ENCODE measurements at places on chromosomes 7 and 10. TPM values are rescaled to one million over a fixed set of nuclear protein-coding genes. Genes with fewer than 3 reads are reported as not detected.

GPER1 gene
- 5.0 TPM for total RNA-seq

RGR gene
- not detected for total RNA-seq

CYREN gene
- total RNA-seq = 43.4 TPM

PRPS1L1 gene
- not detected for total RNA-seq

POU6F2 gene
- 2.0 TPM for total RNA-seq

MAP3K8 gene
- 37.3 TPM for total RNA-seq

KLF14 gene
- total RNA-seq = 0.55 TPM

SEMA3D gene
- 87.6 TPM for total RNA-seq

INHBA gene
- total RNA-seq = 29.3 TPM

FAM241B gene
- 8.8 TPM for total RNA-seq

ST8SIA6 gene
- 1.0 TPM for total RNA-seq

ETV1 gene
- 35.6 TPM for total RNA-seq

CLCN1 gene
- total RNA-seq = 0.12 TPM

ITIH5 gene
- total RNA-seq = 34.0 TPM

VPS41 gene
- total RNA-seq = 91.0 TPM

MSS51 gene
- 1.8 TPM for total RNA-seq

FRMD4A gene
- total RNA-seq = 88.9 TPM

PAPOLB gene
- total RNA-seq = 0.07 TPM

FAM53B gene
- 35.9 TPM for total RNA-seq

NRAP gene
- total RNA-seq = 0.05 TPM

SH2D4B gene
- total RNA-seq = 0.07 TPM

All from type B pancreatic cell (in vitro differentiated cells).